ENCODE measurements at places on chromosomes 7 and 10. TPM values are rescaled to one million over a fixed set of nuclear protein-coding genes. Genes with fewer than 3 reads are reported as not detected.

GRCh38 chr10:490891-491571 lies 198.4 kb downstream of the DIP2C start:
- peak; percentile 17 for DNase-seq

DNA sequence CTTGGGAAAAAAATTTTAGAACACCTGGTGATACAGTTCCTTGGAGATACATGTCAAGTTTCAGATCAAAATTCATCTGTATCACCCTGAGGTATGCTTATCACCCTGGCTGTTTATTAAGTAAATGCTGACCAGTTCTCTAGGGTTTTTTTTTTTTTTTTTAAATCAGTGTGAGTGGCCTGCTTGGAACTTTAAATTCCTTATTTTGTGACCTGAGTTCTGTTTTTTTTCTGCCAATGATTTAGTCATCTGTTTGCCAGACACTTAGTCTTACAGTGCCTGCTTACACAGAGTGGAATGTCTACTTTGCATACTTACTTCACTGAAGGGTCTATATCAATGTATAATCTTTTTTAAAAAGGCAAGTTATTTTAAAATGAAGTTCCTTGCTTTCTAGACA lies 1.8 kb downstream of the TSPAN13 start:
- no peak for DNase-seq

CLDN4 gene
- 116 TPM for total RNA-seq

GHRHR gene
- total RNA-seq: 3.1 TPM

DNA sequence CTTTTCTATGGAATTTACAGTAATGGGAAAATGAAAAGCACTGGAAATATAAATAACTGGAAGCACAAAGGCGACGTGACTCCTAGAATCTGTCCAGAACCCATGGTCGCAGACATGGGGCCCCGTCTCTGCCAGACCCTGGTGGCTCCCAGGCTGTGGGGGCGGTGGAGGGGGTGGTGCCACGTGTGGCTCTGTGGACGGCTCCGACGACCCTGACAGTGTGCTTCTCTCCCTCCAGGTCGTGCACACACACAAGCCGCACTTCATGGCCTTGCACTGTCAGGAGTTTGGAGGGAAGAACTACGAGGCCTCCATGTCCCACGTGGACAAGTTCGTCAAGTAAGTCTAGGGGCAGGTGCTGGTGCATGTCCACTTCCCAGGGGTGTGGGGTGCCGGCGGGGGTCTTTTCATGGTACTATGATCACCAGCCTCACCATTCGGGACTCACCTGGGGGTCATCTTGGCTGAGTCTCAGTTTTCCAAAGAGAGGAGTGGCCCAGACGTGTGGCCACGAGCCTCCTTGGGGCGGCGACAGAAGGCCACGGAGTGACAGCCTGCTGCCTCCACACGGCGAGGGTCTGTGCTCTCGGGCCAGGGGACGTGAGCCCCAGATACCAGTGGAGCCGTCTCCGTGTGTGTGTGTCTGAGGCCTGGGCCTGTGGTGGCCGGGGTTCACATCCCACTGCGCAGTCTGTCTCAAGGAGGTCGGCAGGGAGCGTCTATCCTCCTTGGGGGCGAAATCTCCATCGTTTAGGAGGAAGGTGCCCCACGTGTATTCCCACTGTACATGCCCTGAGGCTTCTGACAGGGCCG lies 108.2 kb downstream of the INPP5A start:
- DNase-seq: no peak

FXYD4 gene
- 2.5 TPM for total RNA-seq
